Omental fat pad (tissue), 4 donors: ENCODE measurements at places on chromosomes 1 and 21.

DNA sequence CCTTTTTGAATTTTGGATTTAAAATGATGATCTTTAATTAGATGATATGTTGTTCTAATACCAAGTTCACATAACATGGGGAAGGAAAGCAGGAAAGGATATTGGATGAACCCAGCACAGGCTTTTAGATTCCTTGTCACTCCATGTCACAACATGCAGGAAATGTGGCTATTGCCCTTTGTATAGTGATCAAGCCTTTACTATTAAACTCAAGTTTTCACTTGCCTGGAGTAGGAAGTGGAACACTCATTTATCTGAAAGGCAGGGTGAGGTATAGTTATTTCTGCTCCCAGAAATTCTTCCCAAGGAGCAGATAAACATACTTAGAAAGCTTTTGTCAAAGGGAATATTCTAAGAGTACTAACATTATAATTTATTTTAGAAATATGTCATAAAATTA lies 37.2 kb upstream of the BCAS2 start:
- no peak for DNase-seq

- no peak for DNase-seq
These were observed 502 bp downstream of the VANGL2 start for GRCh38 chr1:160400646-160401486.

GRCh38 chr1:37567023-37567422 lies 10.3 kb downstream of the DNALI1 start:
- DNase-seq: no peak

DNA sequence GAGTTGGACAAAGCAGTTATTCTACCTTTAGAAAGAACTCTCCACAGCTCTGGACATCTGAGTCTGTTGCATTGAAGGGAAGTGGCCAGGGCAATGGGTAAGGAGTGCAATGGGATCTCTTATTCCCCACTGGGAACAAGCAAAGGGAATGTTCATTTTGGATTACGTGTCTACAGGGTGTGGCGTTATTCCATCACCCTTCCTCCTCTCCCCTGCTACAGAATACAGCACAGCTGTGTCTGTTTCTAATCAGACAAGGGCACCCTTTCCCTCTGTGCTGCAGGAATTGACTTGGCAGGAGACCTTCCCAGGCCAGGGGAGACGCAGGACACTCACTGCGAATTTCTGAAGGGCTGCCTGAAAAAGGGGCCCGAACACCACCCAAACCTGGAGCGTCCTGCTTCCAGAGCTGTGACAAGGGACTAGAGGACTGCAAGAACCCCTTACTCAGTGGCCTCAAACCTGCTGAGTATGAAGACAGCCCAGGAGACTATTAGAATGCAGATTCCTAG lies 163.6 kb upstream of the RAB4A start:
- no peak for DNase-seq

DNA sequence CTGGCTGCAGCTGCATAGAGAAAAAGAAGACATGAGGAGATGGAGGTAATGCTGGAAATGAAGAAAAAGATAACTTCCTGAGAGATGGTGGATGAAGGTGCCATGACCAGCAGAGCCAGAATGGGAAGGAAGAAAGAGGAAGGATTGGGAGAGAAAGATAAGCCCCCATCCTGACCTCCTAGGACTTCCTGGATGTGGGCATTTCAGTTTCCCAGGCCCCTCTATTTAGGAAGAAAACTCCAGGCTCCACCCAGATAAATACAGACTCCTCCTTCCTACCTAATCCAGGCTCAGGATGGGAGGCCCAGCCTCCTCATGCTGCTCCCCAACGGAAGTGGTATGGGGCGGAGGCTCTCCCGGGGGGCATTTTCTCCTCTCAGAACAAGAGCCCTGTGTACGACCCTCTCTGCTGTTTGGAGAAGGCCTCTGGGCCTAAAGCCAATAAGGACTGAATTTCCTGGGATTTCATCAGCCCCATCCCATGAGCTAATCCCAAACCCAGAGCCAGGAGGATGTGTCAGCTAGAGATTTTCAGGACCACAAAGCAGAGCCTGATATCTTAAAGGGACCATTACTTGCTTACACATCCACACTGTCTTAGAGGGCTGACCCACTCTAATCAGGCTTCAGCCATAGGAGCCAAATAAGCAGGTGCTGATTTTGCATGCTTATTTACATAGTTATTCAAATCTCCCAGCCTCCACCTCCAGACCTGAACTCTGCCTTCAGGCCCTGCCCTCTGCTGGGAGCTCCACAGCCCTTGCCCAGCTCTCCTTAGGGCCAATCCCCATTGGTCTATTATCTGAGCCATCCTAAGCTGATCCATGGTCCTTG lies 5.1 kb upstream of the ARHGEF2 start:
- no peak for DNase-seq

GRCh38 chr1:27543284-27543683 lies 53.3 kb upstream of the WASF2 start:
- DNase-seq: no peak

DNA sequence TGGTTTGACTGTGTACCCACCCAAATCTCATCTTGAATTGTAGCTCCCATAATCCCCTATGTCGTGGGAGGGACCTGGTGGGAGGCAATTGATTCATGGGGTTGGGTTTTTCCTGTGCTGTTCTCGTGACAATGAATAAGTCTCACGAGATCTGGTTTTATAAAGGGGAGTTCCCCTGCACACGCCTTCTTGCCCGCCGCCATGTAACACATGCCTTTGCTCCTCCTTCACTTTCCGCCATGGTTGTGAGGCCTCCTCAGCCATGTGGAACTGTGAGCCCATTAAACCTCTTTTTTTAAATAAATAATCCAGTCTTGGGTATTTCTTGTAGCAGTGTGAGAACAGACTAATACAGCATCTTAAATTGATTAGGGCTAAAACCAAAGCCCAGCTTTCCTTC lies 22.6 kb upstream of the RERE start:
- DNase-seq: no peak

GRCh38 chr1:168696125-168696760 lies 32.8 kb downstream of the DPT start:
- no peak for DNase-seq
